NCI-H526 (cell line): ENCODE measurements at places on chromosomes 1 and 21.

DNA sequence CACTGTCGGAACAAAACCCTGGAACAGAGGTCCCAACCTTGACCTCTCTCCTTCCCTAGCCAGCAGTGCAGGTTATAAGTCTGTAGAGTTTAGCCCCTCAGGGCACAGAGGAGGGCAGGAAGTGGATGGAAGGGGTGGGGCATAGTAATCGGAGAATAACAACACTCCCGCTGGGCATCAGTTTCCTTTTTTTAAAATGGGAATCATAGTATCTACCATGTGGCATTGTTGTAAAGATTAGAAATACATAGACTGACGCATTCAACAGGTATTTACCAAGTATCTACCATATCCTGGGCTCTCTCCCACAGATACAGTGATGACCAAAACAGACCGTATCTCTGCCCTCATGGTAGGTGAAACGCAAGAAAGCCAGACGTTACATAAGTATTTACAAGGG is 24.9 kb upstream of the ATF3 start:
- no peak for DNase-seq

GRCh38 chr1:43545695-43546387 is 15.2 kb downstream of the PTPRF start:
- DNase-seq: peak; percentile 100

GRCh38 chr1:169867012-169867675 is 26.6 kb downstream of the SCYL3 start:
- no peak for DNase-seq

DNA sequence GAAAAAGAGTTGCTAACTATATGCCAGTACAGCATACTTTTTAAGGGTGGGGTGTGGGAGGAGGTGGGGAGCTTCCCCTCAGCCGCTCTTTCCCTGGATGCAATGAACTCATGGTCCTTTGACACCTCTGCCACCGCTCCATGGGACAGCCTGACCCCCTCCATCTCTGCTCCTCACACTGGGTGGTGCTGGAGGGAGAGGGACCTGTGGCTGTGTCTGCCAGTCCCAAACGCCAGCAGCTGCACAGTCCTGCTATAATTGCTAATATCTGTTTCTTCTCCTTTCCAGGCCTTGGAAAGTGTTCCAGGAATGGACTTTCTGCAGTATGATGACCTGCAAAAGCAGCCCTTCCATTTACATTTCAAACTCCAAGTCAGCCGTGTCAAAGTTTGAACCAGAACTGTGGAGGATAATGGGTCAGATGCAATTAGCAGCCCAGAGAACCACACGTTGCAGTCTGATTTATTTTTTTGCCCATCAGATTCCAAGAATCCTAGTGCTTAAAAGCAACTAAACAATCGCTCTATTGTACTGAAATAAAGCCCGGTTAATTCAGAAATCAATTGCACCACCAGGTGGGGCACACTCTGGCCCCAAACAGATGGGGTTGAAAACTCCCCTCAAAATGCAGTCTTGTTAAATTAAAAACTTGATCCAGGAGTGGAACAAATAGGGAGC is 160.7 kb upstream of the LMO4 start:
- no peak for DNase-seq

- no peak for DNase-seq
These were observed 234.6 kb upstream of the IRF2BP2 start for GRCh38 chr1:234844479-234845031.

GRCh38 chr1:11129649-11130390 is 30.2 kb upstream of the EXOSC10 start:
- DNase-seq: no peak

- DNase-seq: no peak
These were observed 466.2 kb downstream of the USP25 start for GRCh38 chr21:16196001-16196400.

DNA sequence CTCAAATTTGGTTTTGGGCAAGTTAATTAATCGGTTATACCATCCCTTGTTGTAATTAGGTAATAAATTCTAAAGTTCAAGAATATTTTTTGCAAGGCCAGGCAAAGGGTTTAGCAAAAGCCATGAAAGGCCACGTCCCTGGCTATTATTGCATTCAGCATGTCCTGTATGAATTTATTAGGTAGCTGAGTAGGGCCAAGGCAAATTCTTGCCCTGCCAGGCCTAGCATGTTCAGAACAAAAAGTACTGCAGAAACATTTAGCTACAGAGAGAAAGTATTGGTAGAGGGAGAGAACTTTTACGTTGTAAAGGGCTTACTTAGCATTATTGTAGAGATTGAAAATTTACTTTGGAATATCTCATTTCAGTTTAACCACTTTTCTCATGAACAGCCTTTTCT is 94.4 kb downstream of the PATJ start:
- no peak for DNase-seq

DNA sequence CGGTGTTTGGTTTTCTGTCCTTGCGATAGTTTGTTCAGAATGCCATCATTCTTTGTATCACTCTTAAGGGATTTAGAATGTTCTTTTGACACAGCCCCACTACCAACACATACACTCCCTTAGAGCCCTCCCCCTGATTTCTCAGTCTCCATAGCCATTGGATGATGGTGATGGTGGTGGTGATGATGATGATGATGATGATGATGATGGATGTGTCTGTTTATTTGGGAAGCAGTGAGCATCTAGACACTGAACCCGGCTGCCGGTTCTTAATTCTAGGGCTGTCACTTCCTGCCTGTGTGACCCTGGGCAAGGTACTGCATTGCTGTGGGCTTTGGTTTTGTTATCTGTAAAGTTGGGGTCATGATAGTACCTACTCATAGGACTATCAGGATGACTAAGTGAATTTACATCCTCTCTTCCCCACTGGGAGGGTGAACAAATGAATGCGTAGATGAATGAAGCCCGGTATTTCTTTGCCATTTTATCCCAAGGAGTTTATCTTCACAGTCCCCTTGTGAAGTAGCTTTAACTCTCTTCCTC is 100.7 kb downstream of the HUNK start:
- DNase-seq: no peak

- peak; percentile 69 for DNase-seq
These were observed 800 bp downstream of the DR1 start for GRCh38 chr1:93346421-93346993.

DNA sequence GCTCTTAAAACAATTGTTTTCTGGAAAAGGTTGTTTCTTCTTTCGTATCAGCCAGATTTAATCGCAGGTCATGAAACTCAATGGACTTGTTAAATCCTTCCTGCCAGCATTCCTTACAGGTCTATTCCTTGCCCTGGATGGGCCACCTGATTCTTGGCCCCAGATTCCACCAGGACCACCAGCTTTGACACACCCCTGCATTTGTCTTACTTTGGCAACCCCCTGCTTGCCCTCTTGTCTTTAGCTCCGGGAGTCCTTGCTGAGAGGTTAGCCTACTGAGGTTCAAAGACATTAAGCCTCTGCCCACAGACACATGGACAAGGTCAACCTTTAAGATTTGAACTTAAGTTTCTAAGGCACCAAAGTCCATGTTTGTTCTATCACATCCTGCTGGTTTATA is 27.1 kb upstream of the DAB1 start:
- no peak for DNase-seq

GRCh38 chr21:36156815-36157670 is at the start of gene DOP1B:
TSS of gene DOP1B (plus strand) at chr21:36156824. CDS start at chr21:36164734, 7,910 bp downstream.
- DNase-seq: peak; percentile 81

GRCh38 chr1:24294228-24294672 is 24.9 kb upstream of the GRHL3 start:
- DNase-seq: no peak

DNA sequence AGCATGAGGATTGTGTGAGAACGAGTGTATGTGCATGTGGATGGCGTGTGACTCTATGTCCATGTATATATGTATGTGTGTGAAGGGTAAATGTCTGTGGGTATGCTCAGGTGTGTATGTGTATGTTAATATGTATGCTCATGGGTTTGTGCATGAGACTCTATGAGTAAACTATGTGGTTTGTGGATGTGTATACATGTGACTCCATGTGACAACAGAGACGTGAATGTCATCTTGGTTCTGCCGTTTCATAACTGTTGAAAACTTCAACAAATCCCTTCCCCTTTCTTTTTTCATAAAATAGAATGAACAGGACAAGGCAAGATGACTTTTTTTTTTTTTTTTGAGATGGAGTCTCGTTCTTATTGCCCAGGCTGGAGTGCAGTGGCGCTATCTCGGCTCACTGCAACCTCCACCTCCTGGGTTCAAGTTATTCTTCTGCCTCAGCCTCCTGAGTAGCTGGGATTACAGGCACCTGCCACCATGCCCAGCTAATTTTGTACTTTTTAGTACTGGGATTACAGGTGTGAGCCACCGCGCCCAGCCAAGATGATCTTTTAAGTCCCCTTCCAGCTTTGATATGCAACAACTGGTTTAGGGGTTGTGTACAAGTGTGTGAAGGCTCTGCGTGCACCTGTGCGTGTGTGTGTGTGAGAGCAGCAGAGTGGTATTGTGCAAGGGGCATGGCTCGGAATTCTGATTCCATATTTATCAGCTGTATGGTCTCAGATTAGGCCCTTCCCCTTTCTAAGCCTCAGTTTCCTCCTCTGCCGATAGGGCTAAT is 106.3 kb downstream of the EBNA1BP2 start:
- no peak for DNase-seq

DNA sequence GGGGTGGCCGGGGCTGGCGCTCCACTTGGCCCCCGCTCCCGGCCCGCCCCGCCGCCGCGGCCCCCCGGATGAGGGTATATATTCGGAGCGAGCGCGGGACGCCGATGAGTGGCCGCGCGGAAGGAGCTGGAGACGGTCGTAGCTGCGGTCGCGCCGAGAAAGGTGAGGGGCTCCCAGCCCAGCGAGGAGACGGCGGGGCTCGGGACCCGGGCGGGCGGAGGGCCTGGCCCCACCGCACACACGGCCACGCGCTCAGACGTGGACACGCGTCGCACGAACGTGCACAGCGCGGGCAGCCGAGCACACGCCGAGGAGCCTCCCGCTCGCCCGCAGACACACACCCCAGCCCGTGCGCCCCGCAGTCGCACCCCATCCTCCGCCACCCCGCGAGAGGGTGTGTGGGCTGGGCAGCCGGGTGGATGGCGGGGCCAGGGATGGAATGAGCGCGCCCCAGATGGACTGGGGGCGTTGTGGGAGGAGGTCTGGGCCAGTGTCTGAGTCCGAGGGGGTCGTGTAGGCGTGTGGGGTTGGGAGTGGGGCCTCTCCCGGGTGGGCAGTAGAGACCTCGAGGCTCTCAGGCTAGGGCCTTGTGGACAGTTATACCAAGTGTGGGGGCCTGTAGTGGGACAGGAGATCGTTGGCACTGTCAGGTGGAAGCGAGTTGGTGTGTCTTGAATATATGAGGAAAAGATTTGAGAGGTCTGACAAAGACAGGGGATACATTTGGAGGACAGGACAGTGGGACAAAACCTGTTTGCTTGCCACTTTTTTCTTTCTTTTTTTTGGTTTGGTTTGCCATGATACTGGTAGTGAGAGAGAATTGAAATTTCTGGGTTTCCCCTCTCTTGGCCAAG is at the start of gene UAP1:
Gene UAP1 (plus strand): TSS at position 107 of the 854 bp plus-strand sequence. CDS start 4,347 bp downstream, outside the sequence.
- no peak for DNase-seq

- DNase-seq: no peak
These were observed 107.2 kb downstream of the GLIS1 start for GRCh38 chr1:53631622-53632310.

DNA sequence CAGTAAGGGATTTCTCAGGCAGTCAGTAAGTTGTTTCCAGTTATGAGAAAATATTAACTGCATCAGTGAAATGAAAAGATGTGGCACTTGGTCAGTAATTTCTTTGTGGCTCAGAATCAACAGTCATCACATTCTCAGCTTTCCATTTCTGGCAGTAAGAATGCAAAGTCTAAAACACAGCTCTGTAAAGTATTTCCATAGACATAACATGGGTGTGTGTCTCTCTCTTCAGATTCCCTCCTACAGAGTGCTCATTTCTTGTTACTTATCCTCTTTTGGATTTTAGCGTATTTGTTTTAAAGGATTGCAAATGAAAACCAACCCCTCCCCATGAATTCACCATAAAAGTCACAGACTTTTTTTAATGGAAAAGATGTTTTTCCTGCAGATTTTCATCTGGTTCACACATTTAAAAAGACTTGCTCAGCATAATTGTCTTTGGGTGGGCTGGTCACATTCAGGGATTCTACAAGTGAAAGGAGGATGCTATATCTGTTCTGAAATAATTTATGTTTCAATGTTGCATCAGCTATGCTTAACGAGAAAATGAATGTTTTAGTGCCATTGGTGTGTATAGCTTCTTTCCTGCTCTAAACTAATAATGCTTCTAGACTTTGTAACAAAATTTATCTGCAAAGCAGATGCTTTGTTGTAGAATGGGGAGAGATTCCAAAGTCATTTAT is 34.6 kb upstream of the CD55 start:
- no peak for DNase-seq
